ENCODE measurements at places on chromosomes 7 and 10. TPM values are rescaled to one million over a fixed set of nuclear protein-coding genes. Genes with fewer than 3 reads are reported as not detected.
A peak's percentile ranks its signal among the peaks of the same experiment; 100 is the strongest.

GRCh38 chr7:148925836-148926235, 41.7 kb upstream of the EZH2 start:
- no peak for DNase-seq

DNA sequence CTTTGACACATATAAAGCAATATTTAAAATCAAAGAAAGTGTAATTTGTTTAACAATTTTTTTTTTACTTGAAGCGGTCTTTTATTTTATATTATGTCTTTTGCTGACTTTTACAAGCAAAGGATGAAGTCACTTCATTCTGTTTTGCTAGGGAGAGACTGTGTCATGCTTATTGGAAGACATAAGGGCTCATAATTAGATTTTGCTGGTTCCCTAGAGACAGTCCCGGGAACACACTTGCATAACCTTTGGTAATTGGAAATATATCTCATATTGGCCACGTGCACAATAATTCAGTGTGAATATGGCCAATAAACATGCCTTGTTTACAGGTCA, 448 bp upstream of the NET1 start:
- DNase-seq, result no peak

The PSAP gene
- total RNA-seq, result 1,159 TPM

DNA sequence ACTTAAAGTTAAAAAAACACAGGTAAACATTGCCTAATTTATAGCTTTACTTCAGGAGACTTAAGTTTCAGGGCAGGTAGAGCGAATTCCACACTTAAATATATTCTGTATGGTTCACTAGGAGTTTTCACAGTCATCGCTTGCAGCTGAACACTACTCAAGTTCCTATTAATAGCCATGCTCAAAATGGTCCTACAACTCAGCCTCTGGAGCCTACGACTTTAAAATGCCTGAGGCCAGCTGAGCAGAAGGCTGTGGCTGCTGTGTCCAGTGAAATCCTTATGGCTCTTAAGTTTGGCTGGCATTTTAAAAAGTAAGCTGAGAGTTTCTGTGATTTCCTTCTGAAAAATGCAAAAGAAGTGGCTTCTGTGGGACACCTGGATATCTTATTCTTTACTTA, 105.4 kb upstream of the GLI3 start:
- DNase-seq, result no peak

DNA sequence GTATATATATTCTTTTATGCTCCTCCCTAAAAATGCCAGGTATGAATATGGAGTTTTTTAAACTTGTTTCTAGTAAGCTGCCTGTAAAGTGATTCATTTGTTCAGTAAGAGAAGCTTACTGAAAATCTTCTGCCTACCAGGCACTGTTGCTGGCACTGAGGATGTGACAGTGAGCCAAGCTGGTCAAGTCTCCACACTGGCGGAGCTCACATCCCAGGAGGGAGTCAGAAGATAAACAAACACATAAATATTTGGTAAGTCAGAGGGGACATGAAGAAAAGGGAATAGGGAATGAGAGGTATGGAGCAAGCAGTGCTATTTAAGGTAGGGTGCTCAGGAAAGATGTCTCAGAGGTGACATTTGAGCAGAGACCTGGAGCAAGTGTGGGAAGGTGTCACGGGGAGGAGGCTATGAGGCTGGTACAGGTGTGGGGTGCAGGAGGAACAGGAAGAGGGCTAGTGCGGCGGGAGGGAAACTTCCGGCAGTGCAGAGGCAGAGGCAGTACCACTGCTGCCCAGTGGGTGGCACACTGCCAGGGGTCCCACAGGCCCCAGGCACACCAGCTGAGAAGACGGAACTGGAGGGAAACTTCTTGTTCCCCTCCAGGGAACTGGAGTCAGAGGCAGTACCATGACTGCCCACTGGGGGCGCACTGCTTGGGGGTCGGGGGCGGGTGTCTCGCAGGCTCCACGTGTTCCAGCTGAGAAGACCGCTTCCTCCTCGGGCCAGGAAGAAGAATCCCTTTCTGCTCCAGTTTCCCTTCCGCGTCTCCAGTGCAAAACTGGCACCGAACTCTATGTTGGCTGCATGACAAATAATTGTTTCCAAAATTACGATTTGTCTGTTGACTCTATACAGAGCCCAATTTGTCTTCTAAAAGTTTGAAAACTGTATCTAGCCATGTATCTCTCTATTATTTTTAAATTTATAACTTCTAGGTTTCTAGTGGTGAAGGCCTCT, 161.0 kb downstream of the TEX36 start:
- DNase-seq, result no peak

- DNase-seq, result no peak
These were observed 63.3 kb downstream of the GSAP start for GRCh38 chr7:77352665-77353406.

The NPSR1 gene
- total RNA-seq, result not detected

GRCh38 chr7:158120716-158121115, 466.9 kb downstream of the PTPRN2 start:
- DNase-seq, result peak; percentile 46

The MAGI2 gene
- 17.9 TPM for total RNA-seq

GRCh38 chr7:134562136-134562535, 13.2 kb downstream of the AKR1B15 start:
- DNase-seq, result no peak

DNA sequence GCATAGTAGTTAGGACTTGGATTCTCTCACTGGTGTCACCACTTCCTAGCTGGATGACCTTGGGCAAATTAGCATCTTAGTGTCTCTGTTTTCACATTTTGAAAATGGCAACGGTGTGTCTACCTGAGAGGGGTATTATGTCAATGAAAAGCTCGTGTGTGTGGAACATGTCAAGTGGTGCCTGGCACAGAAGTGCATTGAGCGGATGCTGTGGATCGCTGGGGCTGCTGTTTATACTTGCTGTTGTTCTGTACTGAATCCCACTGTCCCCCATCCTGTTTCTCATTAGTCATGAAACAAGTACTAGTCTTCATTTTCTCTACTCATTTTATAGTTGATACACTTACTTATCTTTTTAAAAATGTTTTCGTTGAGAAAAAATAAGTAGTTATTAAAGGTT, 26.1 kb downstream of the RBM33 start:
- DNase-seq, result no peak

GRCh38 chr7:24707988-24708615, 49.2 kb downstream of the GSDME start:
- DNase-seq, result no peak
